Stimulated activated CD4-positive, alpha-beta T cell treated with anti-CD3 and anti-CD28 coated beads, Interleukin-12 subunit alpha, Interleukin-12 subunit beta, amount 100 ng/mL, for 24 hours (primary cell): ENCODE measurements at places on chromosomes 16 and 17.

DNA sequence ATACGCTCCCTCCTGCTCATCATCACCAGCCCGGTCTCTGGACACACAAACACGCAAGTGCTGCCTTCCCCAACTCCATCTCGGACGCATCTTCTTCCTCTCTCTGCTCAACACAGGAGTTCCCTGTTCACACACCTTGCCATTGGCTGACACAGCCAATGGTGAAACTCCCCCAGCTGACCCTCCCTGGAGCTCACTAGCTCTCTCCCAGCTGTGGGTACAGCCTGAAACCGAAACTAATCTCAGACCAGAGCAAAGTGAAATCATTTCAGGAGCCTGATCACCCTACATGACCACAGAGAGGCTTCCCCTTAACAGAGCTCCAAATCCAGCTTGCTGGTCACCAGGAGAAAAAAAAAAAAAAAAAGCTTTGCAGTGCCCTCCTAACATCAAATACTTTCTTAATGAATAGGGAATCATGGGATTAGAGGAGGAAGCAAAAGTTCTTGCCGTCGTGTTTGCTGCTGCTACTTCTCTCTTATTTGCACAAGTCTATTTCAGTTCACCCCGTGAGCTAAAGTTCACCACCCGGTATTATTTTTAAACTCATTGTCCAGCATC is 8.3 kb downstream of the CUEDC1 start:
- DNase-seq: no peak

DNA sequence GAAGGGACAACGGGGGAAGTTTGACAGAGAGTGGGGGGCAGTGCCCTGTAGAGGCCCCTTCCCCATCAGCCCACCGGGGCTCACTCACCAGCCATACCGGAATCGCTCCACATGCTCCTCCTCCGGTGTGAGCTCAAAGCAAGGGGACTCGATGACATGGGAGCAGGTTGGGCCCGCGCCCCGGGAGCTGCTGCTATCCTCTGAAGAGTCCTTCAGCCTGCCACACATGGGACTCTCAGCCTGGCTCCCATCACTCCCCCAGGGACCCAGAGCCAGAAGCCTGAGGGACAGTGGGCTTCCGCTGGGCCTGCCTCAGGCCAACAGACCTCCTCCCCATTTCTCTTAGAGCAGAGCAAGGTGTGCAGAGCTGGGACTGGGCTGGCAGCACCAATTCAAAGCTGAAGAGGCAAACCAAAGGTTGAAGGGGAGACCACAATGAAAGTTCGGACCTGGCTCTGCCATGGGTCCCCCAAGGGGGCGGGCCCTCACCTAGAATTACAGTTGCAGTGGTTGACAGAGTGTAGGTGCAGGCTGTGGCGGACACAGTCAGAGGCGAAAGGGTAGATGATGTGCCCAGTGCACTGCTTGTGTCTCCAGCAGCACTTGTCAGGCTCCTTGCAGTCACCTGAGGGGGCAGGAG is 7.3 kb downstream of the PROCA1 start:
- no peak for DNase-seq

DNA sequence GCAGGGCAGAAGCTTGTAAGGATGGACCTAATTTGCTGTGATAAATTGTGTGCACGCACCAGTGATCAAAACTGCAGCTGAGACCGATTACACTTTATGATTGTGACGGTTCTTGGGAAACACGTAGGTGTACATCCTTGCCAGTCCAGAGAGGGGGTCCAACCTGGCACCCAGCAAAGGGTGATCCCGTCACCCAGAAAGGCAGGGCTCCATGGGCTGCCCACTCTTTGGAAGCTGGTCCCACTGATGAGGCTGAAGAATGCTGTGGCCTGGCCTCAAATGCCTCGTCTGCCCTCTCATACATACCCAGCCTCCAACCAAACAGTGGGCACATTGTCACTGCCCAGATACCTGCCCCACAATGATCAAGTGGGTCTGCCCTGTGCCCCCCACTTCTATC is 132.0 kb downstream of the C16orf78 start:
- no peak for DNase-seq

GRCh38 chr17:78719630-78720298 is 62.3 kb downstream of the CYTH1 start:
- DNase-seq: no peak

DNA sequence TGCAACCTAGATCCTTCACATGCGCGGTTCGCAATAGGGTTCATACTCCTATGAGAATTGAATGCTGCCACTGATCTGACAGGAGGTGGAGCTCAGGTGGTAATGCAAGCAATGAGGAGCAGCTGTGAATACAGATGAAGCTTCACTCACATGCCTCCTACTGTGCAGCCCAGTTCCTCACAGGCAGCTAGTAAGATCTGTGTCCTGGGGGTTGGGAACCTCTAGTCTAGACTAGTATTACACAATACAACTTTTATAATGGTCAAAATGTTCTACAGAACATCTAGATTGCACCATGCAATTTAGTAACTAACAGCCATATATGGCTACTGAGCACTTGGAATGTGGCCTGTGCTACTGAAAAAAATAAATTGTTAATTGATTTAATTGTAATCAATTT is 26.7 kb downstream of the ABCA5 start:
- no peak for DNase-seq

- DNase-seq: no peak
Measured at GRCh38 chr16:56302506-56302905, 111.2 kb downstream of the GNAO1 start.

- DNase-seq: no peak
Measured at GRCh38 chr16:11133344-11133943, 122.6 kb downstream of the SOCS1 start.

DNA sequence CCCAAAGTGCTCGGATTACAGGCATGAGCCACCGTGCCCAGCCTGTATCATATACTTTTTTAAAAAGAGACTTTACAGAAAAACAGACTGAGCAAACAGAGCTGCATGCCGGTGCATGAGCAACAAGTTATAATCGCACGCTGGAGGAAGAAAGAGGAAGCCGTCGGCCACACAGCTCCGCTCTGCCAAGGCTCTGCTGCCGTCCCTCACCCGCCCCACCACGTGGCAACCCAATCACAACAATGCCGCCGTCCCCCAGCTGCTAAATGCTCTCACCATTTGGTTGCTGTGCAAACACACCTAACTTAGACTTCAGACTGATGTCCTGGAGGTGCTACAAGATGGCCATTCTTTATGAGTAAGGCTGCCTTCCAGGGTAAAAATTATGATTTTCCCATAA is 83.5 kb downstream of the ADCY9 start:
- DNase-seq: no peak

DNA sequence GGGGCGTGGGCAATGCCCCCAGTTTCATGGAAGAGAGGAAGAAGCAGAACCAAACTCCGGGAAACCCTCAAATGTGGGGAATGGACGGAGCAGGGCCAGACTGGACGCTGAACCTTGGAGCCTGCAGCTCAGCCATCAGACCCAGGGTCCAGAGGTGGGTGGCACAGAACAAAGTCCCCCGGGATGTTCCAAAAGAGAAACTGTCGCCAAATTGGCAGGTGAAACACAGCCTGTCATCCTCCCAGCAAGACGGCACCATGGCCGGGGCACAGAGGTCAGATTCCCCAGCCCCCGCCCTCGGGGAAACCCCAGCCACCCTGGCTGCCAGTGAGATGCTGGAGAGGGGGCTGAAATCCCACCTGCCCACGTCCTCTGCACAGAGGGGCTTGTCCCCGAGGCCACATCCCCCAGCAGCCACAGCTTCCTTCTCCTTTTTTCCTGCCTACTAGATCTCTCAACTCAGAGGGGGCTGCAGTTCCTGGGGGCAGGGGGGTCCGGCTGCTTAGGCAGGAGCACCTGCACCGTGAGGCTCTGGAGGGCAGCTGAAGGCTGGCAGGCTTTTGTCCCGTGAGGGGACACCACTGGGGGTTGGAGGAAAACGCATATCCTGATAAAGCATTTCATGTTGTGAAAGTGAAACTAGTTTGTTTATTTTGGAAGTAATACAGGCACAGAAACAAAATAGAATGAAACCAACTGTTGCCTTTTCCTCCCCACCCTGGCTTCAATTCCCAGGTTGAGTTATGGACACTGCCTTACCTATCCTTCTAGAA is 1.2 kb upstream of the SECTM1 start:
- no peak for DNase-seq

DNA sequence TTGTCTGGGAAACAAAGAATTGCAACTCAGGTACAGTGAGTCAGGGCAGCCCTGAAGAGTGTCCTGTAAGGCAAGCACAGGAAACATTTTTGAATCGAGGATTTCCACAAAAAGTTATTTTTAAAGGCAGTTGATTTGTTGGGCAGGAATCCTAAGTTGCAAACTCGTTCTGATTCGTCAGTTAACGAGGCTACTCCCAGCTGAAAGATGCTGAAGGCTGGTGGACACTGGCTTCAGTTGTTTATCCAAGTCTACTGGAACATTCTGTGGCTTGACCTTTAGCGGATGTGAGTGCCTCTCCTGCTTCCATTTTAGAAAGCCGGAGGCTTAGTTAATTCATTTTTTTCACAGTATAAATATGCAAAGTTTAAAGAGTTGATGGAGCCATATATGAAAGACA is 84.2 kb downstream of the KCNJ12 start:
- no peak for DNase-seq

GRCh38 chr17:57858838-57859237 is 9.0 kb upstream of the MRPS23 start:
- no peak for DNase-seq

DNA sequence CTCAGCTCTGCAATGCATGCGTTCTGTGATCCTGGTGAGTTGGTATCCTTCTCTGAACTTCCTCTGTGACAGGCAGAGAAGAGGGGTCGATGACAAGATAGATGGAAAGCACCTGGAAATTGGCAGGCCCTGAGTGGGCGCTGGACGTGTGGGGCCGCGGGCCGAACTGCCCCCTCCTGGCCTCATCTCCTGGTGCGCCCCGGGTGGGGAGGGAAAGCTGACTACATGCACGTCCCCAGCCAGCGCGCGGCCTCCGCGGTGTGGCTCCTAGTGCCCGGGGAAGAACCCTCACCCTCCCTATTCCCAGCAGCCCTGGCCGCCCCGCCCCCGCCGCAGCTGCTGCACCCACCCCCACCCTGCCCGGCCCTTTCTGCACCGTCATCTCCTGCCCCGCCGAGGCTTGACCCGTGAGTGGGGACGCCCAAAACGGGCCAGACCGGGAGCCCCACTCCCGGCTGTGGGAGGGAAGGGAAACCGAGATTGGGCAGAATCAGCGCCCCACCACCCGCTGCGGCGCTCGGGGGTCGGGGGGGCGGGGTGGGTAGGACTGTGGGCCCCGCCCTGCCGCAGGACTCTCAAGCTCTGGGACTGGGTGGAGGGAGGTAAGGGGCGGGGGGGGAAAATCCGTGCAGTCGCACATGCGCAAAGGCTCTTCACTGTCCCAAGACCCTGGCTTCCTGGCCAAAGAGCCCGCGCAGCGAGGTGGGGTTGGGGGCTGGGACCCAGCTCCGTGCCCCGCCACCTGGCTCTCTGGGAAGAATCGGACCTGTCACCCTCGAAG is at the start of gene NOL3:
Gene NOL3, plus strand, starts transcription at position 371 of the 781 bp plus-strand sequence.
- DNase-seq: no peak

GRCh38 chr16:27618606-27619327 is 68.8 kb downstream of the KATNIP start:
- DNase-seq: no peak

GRCh38 chr16:57600048-57600835 is 28.2 kb upstream of the ADGRG1 start:
- no peak for DNase-seq

DNA sequence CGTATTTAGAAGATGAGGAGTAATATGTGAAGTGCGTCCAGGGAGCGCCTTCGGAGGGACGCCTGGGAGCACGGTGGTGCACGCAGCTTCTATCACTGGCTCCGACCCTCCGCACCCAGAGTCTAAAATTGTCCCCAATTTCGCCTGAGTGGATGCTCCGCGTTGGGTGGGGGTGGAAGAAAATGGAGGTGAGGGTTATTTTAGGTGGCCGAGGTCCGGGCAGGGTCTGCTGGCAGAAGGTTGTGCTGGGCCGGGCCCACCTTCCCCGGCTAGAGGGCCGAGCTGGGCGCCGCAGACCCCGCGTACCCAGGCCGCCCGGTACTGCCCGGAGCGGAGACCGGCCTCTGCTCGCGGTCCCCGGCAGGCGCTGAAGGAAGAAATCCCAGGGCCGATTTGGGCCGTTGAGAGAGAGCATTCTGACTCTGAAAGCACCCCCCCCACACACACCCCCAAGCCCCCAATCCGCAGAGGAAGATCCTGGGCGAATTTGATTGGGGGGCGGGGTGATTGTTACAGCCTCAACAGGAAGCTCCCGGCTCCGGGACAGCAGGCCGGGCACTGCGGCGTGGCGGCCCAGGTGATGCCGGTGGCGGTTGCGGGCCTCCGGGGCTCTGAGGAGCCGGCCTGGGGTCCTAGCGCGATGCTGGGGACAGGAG is 3.0 kb downstream of the BAHCC1 start:
- no peak for DNase-seq

DNA sequence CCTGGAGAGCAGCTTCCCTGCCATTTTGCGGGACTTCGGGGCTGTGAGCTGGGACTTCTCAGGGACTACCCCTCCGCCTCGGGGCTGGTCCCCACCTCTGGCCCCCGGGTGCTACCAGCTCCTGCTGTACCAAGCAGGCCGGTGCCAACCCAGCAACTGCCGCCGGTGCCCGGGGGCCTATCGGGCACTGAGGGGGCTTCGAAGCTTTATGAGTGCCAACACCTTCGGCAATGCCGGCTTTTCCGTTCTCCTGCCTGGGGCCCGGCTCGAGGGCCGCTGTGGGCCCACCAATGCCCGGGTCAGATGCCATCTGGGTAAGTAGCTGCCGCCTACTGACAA is 1.3 kb downstream of the ASPHD1 start:
- no peak for DNase-seq

DNA sequence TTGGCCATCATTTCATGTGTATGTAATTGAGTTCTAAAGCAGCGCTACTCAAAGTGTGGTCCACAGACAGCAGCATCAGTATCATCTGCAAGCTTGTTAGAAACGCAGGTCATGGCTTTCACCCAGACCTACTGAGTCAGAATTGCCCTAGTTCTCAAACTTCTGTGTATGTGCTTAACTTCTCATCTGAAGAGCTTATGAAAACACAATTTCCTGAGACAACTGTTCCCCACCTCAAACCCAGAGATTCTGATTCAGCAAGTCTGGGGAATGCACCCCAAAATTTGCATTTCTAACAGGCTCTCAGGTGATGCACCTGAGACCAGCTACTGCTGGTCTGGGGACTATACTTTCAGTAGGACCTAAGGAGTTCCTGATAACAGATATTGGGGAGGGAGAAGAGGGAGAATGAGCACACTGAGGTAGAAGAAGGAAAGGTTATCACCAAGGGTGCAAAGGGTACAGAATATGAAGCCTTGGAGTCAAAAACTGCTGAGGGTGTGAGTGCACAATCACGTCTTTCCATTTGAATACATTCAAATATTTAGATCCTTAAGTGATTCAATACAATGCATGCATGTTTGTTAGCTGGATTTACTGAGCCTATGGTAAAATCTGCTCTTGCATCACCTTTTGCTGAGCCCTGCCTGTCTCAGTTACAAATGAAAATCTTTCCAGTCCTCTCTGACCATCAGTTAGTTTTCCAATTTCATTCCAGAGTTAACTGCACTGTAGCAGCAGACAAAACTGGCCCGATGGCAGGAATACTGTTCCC is 29.2 kb upstream of the SKAP1 start:
- DNase-seq: no peak

GRCh38 chr17:39364236-39365025 is 37.0 kb downstream of the FBXL20 start:
- DNase-seq: no peak

GRCh38 chr16:12881182-12881581 is 20.2 kb upstream of the SHISA9 start:
- DNase-seq: no peak
